OCI-M1 (cell line): ENCODE measurements at places on chromosomes 5 and 9.
A peak's percentile ranks its signal among the peaks of the same experiment; 100 is the strongest.

GRCh38 chr5:72146056-72146455 is 38.8 kb downstream of the MAP1B start:
- no peak for DNase-seq

- no peak for DNase-seq
Observed at GRCh38 chr9:133258061-133259015, 16.7 kb downstream of the ABO start.

GRCh38 chr5:160310552-160311295 is 1.6 kb downstream of the CCNJL start:
- no peak for DNase-seq

DNA sequence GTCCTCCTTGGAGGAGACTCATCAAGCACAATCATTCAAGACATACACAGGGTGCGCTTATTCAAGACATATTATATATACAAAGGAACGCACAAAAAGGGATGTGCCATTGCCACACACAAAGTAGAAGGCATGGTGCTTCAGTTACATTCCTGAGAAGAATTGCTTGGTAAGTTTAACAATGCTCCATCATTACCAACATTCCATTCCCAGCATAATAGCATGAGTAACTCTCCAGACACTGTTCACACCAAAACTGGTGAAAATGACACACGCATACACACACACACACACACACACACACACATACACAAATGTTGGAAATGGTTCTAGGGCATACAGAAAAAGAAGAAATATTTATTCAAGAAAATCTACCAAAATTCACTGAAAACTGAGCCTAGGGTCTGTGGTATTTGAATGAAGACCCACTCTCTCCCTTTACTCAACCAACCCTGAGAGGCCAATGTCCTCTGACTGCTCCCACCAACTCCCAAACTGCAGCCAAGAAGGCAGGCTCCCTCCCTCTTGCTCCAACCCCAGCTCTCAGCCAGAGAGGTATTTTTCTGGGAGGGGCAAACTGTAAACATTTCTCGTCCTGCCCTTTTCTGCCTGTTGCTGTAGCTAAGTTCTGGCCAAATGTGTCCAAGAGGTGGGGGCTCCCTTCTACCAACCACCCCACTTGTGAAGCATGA is 19.9 kb downstream of the UGT3A1 start:
- DNase-seq, result no peak

DNA sequence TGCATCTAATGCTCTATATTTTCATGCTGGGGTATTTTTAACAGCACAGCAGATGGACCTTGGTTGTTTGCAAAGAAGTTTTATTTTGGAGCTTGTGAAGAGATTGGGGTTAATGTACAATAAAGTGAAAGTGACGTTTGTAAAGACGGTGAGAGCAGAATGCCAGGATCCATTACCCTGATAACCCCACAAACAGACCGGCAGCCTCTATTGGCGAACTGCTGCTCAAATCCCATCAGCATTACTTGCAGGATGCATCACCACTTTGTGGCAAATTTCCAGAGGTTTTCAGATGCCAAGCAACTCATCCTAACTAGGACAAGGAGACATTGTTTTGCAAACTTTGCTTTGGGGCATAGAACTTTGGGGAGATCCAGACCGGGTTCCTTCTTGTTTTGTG is 383.3 kb upstream of the ZNF462 start:
- no peak for DNase-seq

DNA sequence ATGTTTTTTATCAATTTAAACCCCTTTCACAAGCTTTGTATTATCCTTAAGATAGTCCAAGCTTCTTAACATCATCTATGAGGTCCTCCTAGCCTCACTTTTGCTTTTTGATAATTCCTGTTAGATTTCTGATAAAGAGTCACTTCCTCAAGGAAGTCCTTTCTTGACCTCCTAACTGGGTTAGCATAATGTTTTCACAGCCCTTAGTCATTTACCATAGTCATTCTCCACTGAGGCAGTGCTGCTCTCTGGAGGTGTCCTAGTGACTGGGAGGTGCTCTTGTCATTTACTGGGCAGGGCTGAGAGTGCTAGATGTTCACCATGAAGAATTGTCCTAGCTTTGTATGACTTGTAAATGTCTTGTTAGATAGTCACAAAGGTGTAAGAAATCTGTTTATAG is 26.4 kb downstream of the TNPO1 start:
- peak; percentile 74 for DNase-seq

DNA sequence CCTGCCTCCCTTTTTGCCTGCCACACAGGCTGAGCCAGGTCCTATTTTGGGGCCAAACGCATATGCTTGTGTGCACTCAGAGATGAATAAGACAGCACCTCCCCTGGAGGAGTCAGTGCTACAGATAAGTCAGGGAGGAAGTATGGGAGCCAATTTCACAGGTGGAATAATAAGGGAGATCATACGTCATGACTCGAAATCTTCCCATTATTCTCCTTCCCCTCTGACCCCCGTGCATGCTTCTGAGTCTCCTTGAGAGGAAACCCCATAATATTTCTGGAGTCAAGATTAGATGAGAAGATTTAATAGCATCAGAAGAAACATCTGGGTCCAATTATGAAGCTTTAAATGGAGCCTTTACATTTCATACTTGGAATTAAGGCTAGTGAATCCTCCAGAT is 15.1 kb upstream of the ZCCHC7 start:
- DNase-seq, result no peak
